ENCODE measurements at places on chromosomes 3 and 15.

DNA sequence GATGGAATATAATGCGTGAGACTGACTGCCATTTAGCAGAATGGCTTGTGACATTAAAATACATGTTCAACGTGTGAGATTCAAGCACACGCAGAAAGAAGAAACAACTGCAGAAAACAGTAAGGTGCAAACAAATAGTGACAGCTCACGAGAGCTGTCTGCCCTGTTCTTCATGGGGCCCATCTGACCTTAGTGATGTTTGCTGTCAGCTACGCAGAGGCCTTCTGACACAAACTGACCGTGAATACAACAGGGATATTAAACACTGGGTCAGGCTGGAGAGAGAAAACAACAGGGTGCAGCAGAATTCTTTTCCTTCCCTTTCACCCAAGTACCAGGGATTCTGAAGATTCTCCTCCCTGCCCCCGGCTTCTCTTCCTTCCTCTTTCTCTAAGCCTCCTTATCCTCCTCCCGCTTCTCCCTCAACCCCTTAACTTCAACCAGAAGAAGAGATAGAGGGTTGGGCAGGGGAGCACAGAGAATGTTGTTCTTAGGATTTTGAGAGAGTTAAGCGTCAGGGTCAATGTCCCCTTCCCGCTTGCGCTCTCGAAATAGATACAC lies 2.1 kb downstream of the TNFAIP8L3 start:
- no peak for DNase-seq

DNA sequence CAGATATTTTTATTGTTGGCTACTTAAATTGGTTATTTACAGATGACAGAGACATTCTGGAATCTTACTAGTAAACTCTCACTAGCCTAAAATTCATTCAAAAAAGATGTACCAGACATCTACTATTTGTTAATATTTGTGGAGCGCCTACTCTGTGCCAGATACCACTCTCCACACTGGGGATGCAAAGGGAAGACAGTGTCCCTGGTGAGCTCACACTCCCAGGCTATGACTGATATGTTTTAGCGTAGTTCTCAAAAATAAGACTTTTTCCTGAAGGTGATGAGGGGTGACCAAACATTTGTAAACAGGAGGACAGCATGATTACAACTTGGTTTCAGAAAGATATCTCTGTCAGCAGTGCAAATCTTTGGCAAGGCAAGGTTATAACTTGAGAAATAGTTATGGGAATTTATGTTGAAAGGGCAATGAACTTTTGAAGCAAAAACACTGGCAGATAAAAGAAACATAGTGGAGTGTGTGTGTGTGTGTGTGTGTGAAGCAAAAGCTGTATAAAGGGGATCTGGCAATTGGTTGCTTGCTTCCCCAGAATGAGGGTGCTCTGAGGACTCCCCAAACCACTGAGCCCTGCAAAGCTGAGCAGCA lies 51.2 kb downstream of the HACD2 start:
- no peak for DNase-seq

GRCh38 chr3:138638641-138639040 lies 30.1 kb downstream of the FAIM start:
- DNase-seq: no peak

DNA sequence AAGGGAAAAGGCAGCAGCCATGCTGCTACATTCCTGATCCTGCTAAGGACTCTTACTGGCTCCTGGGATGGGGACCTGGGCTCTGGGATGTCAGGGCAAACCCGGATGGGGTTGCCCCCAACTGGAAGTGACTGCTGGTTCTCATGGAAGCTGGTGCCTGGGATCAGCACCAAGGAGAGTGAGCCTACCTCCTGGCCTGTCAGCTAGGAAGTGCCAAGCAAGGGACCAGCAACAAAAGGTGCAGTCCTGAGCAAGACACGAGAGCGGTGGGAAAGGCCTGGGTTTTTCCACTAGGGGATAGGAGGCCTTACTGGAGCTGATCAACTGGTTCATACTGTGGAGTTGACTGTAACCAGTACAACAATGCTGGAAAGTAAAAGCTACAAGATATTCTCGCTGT lies 47.9 kb upstream of the SYNM start:
- no peak for DNase-seq

DNA sequence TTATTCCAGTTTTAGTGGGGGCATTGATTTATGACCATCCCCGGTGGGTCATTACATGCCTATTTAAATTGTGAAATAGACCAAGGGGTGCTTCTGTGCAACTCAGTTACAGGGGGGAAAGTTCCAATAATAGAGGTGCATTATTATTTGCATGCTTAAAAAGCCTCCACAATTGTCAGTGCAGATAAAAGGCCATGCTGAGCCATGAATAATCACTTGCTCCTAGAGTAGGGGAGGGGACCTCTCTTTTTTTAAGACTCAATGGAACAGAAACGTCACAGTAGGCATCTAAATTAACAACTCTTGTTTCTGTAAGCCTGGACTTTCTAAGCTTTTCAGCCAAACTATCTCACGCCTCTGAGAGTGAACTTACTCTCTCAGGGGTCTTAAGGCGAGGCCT lies 66.5 kb upstream of the CMTM7 start:
- no peak for DNase-seq

DNA sequence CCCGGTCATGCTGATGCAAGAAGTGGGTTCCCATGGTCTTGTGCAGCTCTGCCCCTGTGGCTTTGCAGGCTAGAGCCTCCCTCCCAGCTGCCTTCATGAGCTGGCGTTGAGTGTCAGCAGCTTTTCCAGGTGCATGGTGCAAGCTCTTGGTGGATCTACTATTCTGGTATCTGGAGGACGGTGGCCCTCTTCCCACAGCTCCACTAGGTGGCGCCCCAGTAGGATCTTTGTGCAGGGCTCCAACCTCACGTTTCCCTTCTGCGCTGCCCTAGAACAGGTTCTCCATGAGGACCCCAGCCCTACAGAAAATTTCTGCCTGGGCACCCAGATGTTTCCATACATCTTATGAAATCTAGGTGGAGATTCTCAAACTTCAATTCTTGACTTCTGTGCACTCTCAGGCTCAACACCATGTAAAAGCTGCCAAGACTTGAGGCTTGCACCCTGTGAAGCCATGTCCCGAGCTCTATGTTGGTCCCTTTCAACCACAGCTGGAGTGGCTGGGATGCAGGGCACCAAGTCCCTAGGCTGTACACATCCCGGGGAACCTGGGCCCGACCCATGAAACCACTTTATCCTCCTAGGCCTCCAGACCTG lies 238.4 kb upstream of the MDFIC2 start:
- peak; percentile 10 for DNase-seq

GRCh38 chr3:63349583-63350573 lies 71.8 kb downstream of the SYNPR start:
- DNase-seq: peak; percentile 47

Data from urothelium cell line (cell line).